ENCODE measurements at places on chromosomes 5 and 9. TPM values are rescaled to one million over a fixed set of nuclear protein-coding genes. Genes with fewer than 3 reads are reported as not detected.
A peak's percentile ranks its signal among the peaks of the same experiment; 100 is the strongest.

NEUROG1 gene
- total RNA-seq: not detected

DNA sequence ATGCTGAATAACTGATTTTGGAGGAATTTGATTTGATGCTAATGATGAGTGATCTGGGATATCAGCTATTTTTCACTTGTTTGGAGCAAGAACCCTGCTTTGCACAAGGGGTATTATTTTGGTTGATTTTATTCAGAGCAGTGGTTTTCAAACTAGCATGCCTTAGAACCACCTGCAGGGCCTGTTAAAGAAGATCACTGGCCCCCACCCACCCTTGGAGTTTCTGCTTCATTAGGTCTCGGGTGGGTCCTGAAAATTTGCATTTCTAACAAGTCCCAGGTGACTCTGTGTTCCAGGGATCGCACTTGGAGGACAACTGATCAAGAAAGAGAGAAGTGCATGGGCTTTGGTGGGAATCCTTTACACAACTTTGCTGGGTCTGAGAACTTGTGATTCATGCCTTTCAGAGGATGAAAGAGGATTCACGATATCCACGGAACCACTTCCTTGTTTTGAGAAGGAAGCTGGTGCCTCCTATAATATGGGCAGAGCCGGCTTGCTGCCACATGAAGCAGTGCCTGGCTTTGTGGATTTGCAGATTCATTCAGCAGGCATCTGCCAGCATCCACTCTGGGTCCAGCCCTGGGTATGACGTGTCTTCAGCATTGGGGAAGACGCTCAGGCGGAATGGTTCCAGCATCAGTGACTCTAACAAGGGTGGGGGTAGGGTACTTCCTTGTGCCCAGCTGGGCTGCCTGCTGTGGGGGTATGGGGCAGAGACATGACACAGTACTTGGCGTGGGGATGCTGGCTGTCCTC lies 106.6 kb upstream of the PITX1 start:
- H3K4me1 ChIP-seq: peaks cover 54% of the 10 kb centered on the region
- peak overlapping the region; percentile 3 for H3K27ac ChIP-seq
- H3K4me3 ChIP-seq: peak overlapping the region; percentile 18
- peak; percentile 98 for DNase-seq
- H3K27me3 ChIP-seq: no peaks in the 10 kb centered on the region

COL23A1 gene
- 0.10 TPM for total RNA-seq

- H3K36me3 ChIP-seq: peaks cover 13% of the 10 kb centered on the region
- no peak overlapping the region for H3K27ac ChIP-seq
- DNase-seq: no peak
Observed at GRCh38 chr9:137280474-137281344, 3.2 kb downstream of the TOR4A start.

DRD1 gene
- total RNA-seq: not detected

GDA gene
- total RNA-seq: not detected

DNA sequence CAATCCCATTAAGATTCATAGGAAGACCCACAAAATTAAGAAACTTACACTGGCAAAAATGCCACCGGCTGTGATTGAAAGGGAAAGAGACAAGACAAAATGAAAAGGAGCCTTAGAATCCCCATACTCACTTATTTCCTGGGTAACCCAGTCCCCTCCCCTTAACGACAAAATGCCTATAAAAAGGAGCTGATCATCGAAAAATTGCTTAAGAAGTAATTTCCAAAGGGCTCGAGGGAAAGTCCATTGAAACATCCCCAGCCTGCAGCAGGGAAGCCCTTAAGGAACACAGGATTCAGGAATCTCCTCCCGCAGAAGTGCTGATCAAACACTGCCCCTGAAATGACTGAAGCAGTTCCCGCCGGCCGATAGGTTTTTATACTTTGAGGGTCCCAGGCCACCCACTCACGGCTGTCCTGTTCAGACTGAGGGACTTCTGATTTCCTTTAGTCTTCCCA lies 677 bp upstream of the ZNF79 start:
- H3K36me3 ChIP-seq: peaks cover 13% of the 10 kb centered on the region
- H3K27me3 ChIP-seq: no peaks in the 10 kb centered on the region
- peak overlapping the region; percentile 98 for H3K27ac ChIP-seq
- peak overlapping the region; percentile 99 for H3K4me3 ChIP-seq
- DNase-seq: no peak
